Hippocampal formation (tissue), 2 donors: ENCODE measurements at places on chromosomes 2 and 18.

GRCh38 chr2:109020217-109020637, 31.2 kb upstream of the EDAR start:
- no peak for DNase-seq

- DNase-seq, result no peak
Measured at GRCh38 chr2:234677758-234678538, 181.1 kb upstream of the ARL4C start.

- no peak for DNase-seq
Measured at GRCh38 chr2:160207804-160208654, 8.0 kb upstream of the ITGB6 start.

DNA sequence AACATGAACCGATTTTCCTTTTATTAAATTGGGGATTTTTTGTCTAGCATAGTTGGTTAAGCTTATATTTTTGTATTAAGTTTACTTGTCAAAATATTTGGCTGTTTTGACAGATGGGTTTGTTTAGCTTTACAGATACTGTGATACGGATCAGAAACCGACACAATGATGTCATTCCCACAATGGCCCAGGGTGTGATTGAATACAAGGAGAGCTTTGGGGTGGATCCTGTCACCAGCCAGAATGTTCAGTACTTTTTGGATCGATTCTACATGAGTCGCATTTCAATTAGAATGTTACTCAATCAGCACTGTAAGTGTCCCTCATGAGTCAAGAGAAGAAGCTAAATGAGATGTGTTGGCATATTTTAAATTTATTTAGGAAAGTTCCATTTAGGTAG, 8.5 kb downstream of the PDK1 start:
- DNase-seq, result no peak

- DNase-seq, result no peak
Measured at GRCh38 chr2:237319086-237319820, 94.7 kb downstream of the COL6A3 start.

- DNase-seq, result no peak
Measured at GRCh38 chr2:69564604-69565003, 78.9 kb downstream of the AAK1 start.

DNA sequence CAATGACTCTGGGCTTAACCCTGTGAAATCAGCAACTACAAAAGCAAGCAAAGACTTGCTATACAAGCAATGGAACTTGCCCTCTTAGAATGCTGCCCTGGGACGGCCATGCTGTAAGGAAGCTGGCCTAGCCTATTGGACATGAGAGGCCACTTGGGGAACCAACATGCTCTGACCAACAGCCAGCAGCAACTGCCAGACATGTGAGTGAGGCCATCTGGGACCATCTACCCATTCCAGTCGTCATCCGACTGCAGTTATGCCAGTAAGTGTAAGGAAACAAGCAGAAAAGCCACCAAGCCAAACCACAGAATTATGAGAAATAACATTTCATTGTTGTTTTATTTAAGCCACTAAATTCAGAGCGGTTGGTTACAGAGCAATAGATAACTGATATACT, 40.9 kb downstream of the CLASP1 start:
- no peak for DNase-seq

- DNase-seq, result peak; percentile 28
Measured at GRCh38 chr2:62586981-62587380, 81.0 kb upstream of the TMEM17 start.

DNA sequence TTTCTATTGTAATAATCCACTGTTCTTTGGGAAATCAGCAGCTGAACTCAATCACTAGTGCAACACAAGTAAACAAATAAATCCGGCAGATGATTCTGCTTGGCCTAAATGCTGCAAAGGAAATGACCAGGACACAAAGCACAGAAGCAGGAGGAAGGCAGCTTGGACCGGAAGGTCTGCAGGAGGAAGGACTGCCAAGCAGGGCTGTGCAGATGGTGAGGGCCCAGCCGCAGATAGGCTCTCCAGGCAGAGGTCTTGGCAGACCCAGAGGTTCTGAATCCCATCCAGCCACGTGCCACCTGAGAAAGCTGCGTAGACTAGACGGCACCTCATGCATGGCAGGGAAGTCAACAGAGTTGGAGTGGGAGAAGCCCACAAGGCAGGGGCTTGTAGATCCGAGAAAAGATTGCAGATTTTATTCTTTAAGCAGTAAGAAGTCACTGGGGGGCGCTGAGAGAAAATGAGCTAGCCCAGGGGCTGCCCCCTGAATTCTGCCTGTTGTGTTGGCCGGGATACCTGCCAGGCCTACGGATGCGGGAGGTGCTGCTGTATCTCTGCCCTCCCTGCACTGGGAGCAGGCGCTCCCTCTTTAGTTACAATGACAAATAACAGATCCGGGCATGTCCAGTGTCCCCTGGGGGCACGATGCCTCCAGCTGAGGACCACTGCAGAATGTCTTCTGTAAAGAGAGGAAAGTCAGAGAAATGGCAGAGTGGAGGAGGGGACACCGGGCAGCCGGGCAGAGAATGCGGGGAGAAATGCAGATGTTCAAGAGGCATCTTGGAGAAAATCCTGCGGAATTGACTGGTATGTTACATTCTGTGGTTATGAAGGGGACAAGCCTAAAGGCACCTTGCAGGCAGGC, 153.5 kb downstream of the PXDN start:
- DNase-seq, result no peak

GRCh38 chr2:45852450-45853150, 201.1 kb downstream of the PRKCE start:
- no peak for DNase-seq

DNA sequence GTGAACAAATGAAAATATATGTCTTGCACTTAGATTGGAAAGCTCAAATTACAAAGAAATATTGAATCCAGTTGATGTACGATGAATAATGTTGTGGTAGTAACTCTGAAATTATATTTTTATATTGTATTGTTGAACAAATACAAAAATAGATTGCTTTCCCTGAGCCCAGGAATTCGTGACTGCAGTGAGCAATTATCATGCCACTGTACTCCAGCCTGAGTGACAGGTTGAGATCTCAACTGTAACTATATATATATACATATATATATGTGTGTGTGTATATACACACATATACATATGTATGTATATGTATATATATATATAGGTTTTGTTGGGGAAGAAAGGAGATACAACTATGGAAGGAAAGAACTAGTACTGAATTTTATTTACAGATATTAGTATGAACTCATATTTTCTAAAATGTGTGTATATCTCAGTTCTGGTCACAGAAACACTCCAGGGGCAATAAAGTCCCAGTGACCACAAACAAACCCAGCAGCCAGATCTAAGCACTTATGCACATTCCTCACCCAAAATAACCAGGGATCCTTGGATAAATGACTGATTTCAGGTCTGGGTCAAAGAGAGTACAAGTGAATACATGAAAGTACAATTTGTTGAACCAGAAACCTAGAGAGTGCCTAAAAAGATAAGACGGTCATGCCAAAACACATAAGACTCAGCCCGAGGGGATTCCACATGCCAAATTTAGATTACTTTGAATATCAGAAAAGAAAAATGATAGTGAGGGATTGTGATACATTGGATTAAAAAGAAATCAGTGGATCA, 146.3 kb downstream of the TMX3 start:
- DNase-seq, result no peak

GRCh38 chr18:24227977-24228666, 89.3 kb downstream of the CABYR start:
- no peak for DNase-seq

GRCh38 chr2:187093771-187094412, 244.9 kb upstream of the ZSWIM2 start:
- DNase-seq, result no peak

- no peak for DNase-seq
Measured at GRCh38 chr18:63062246-63062645, 257.3 kb downstream of the BCL2 start.

DNA sequence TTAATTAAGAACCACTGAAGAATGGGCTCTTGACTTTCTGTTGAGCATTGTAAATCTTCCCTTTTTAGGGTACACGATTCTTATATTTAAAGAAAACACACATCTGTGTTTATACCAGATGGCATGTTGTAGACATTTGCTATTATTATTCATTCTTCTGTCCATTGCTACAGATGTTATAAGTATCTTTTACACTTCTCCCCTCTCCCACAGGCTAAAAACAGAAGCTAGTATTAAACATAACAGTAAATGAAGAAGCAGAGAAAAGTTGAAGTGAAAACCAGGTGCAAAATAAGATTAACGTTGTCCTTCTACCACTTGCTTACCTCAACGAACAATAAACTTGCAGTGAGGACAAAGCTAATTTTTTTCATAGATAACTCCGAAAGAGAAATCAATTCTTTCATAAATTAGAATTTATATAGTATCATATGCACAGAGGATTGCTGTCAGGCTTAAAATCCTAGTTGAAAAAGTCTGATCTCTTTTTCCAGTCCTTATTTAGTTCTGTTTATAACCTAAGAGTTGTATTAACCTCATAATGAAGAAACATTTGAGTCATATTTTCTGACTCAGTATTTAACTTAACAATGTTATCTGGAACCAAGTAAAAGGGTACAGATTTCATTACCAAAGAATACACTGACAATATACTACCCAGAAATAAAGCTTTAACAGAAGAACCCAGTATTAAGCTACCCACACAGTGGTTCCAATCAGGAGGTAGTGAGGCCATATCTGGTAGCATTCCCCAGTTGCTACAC, 16.4 kb upstream of the ZNF385B start:
- DNase-seq, result no peak

DNA sequence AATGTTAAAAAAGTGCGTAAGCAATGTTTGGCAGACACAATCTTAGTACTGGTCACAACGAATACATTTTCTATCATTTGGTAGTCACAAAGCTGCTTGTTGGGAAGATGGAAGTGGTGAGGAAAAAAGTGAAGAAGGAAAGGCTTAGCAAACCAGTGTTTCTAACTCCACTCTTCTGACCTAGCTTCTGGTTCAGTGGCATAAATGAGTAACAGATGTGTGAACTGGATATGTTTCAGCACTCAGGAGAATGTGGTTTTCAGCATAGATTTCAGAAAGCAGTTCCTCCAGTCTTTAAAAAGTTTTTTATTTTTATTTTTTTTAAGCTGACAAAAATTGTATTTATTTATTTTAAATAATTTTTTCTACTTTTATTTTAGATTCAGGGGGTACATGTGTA, 357.1 kb downstream of the CPS1 start:
- no peak for DNase-seq

DNA sequence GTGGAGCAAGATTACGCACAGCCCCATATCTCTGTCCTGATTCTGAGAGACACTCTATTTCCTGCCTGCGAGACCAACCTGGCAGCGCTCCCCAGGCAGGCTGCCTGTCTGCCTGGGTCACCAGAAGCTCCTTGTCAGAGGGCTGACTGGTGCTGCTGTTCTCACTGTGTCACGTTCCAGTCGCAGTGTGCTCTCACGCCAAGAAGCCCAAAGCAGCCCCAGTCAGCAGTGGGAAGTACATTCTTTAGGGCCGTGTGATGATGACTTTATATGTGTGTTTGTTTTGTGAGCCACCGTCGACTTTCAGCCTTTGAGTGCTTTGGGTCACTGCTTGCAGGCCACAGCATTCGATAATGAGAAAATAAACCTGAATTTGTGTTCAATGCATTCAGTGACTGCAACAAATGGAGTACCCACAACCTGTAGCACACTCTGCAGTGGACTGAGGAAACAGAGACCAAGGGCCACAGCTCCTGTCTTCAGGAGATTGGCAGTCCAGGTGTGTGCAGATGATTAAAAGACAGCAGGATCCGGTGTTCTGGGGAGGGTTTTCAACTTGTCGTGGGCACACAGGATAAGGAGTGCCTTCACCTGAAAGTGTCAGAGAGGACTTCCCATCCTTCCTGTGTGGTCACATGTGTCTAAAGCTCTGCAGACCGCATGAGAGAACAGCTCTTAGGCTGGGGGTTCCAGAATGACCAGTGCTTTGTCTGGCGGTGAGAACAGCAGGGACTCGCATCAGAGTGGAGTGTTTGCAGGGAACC, 4.8 kb downstream of the TNFRSF11A start:
- no peak for DNase-seq

GRCh38 chr2:172137943-172138342, 35.2 kb upstream of the DLX2 start:
- no peak for DNase-seq

GRCh38 chr2:173286153-173286809, 68.4 kb upstream of the CDCA7 start:
- DNase-seq, result no peak

DNA sequence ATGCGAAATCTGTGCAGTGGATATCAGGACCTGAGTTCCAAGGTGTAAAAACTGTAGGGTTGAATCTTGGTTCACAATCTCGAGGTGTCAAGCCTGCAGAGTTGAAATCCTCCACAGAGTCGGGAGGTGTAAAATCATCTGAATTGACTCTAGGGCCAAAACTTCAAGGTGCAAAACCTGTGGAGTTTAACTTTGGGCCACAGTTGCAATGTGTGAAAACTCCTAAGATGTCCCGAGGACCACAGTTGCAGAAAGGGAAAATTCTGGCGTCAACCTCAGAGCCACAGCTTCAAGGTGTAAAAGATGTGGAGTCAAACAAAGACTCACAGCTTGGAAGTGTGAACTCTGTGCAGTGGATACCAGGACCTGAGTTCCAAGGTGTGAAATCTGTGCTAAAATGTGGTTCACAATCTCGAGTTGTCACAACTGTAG, 9.8 kb upstream of the ZNF512 start:
- DNase-seq, result no peak

DNA sequence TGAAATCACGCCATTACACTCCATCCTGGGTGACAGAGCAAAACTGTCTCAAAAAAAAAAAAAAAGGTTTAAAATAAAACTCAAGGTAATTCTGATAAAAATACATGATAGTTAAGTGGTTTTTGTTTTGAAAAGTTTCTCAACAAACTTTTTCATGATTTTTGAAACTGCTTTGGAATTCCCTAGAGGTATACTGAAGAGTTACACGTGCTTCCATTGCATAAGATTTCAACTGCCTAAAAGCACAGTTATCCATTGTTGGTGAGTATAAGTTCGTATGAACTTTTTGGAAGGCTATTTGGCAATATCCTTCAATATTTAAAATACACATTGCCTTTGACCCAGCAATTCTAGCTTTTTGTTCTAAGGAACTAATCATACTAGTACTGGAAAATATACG, 74.9 kb downstream of the USP34 start:
- no peak for DNase-seq

GRCh38 chr2:239829326-239829725, 195.8 kb downstream of the NDUFA10 start:
- DNase-seq, result no peak

DNA sequence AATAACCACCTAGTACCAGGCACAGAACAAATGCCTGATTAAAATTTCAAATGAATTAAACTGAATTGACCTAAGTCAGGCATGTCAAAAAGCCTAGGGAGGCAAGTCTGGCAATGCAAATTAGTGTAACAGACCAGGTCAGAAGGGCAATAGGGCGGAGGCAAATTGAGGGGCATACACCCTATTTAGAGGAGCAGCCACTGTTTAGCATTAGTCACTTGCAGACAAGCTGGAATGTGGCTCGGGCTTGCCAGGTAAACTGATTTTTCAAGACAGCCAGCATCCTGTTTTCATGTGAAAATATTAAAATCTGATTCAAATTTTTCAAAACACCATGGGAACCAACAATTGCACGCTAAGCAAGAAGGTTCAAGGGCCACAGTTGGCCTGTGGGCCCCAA, 160.3 kb downstream of the EN1 start:
- DNase-seq, result no peak

DNA sequence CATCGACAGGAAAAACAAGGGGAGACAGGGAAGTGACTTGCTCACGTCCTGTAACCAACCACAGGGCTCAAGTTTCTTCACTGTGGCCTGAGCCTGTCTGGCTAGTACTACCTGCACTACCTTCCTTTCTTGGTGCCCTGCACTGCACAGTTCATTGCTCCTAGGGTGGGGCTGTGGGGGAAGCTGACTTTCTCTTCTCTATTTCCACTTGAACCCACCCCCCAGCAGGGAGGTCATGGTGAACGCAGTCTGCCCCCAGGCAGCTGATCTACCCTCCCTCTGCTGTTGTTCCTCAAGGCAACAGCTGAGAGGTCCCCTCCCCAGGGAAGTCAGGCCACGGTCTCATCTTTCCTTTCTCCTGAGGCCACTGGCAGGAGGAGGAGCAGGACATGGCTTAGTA, 532.1 kb downstream of the SOX11 start:
- DNase-seq, result no peak
